Activated gamma-delta T cell (primary cell): ENCODE measurements at places on chromosomes 12 and 14.

DNA sequence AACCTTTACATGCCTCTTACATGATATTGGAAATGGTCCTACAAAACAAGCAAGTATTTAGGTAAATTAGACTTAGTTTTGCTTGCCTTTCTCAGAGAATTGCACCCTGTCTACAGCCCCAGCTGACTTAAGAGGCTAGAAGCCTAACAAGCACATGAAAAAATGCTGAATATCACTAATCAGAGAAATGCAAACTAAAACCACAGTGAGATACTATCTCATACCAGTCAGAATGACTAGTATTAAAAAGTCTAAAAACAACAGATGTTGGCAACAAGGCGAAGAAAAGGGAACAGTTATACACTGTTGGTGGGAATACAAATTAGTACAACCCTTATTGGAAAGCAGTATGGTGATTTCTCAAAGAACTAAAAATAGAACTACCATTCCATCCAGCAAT is 103.8 kb downstream of the EGLN3 start:
- no peak for DNase-seq

DNA sequence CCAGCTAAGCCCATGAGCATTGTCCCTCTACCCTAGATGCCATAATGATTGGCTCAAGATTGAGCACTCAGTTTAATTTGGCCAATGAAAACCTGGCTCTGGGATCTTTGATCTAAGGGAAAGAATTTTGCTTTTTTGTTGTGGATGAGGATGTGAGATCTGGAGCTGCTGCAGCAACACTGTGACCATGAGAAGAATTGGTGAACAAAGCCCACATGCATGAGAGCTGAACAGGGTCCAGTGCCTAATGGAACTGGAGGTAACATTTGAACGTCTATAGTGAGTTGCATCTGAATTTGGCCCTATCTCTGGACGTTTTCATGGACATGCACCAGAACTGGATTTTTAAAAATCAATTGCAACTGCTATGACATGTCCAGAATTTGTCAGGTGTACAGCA is 338.6 kb downstream of the AACS start:
- DNase-seq: no peak

DNA sequence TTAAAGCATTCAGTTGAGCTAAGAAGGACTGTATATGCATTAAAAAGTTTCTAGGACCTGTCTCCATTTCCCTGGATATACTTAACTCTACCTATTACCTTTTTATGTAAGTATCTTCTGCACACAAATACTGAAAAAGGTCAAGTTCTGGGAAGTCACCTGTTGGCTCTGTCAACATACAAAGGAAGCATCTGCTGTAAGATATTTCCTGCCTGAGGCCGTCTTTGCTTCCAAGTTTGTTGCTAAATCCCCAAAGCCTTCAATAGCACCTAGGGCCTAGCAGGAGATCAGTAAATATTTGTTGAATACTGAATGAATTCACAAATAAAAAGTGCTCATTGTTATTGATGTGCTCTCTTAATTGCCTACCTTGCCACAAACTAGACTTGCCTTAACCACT is 188.4 kb downstream of the DUSP6 start:
- no peak for DNase-seq

- DNase-seq: no peak
Measured at GRCh38 chr12:68675101-68675842, 11.5 kb upstream of the NUP107 start.

GRCh38 chr12:122980183-122981035 is at the start of gene ARL6IP4:
Gene ARL6IP4 (plus strand): TSS chr12:122980681. CDS start chr12:122981140, 459 bp downstream.
- peak; percentile 57 for DNase-seq

- peak; percentile 16 for DNase-seq
Measured at GRCh38 chr14:93033983-93034670, 81.6 kb downstream of the ITPK1 start.

GRCh38 chr12:94200695-94201094 is 52.3 kb downstream of the PLXNC1 start:
- DNase-seq: no peak

DNA sequence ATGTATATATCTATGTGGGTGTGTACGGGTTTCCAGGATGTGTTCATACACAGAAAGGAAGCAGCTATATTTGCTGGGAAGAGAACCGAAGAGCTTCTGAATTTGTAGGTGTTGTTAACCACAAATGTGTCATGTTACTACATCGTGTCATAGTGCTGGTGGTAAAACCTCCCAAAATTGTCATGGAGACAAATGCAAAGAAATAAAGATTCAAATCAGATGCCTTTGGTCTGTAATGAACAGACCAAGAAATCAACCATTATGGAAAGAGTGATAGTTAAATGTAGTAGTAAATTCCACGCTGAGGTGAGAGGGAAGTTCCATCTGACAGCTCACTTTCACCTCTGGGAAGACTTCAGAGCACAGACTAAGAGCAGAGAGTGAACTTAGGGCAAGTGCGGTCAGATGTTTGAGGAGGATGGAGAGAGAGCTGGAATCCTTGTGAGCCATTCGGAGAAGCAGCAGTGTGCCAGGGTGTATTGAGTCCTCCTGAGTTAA is 487.5 kb downstream of the TMEM121 start:
- DNase-seq: no peak

GRCh38 chr12:62686938-62687337 is 220.3 kb downstream of the MON2 start:
- no peak for DNase-seq

DNA sequence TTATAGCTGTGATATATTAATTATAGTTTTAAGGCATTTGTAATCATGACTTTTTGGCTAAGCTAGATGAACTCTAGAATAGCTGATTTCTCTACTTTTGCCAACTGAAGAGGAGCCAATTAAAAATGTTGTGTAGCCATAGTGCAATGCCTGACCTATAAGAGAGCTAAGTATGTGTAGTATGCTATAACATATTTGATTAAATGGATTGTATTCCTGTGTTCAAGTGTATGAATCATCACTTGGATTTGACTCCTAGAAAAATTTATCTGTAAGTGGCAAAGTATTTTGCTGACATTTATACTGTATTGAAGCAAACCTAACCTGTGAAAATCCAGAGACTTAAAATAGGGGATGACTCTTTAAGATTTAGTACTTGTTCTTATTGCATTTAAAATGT is 34.2 kb downstream of the PCNX4 start:
- no peak for DNase-seq

- no peak for DNase-seq
Measured at GRCh38 chr14:84250893-84251292, 1279.1 kb upstream of the FLRT2 start.

GRCh38 chr12:113040722-113041171 is 15.8 kb upstream of the DTX1 start:
- no peak for DNase-seq

DNA sequence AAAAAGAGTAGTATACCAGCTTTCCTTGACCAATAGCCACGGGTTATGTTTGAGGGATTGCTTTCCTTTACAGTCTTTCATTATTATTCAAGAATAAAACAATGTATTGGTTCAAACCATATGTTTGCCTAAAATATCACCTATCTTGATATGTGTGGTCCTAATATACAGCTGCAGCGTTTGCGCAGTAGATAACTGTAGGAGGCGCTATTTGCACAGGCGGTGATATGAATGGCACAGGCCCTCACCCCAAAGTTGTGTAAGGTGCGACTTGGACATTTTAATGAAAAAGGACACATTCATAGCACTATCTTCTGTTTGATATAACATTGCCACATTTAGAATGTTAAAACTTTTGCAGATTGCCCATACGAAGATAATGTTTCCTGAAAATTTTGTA is 298.4 kb downstream of the TRHDE start:
- no peak for DNase-seq

DNA sequence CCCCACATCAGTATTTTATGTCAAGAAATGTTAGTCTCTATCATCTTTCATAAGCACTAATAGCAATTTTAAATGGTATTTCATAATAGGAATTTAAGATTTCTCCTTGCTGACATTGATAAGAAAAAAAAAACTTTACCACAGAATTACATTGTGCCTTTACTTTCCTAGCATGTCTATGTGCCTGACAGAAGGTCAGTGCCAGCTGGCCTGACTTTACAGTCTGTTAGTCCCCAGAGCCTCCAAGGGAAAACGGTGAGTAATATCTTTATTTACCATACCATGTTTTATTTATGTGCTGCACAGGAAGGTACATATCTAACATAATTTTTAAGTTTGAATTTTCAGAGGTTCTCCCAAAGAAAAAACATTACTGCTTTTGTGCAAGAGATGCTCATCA is 152.0 kb upstream of the AEBP2 start:
- DNase-seq: no peak

DNA sequence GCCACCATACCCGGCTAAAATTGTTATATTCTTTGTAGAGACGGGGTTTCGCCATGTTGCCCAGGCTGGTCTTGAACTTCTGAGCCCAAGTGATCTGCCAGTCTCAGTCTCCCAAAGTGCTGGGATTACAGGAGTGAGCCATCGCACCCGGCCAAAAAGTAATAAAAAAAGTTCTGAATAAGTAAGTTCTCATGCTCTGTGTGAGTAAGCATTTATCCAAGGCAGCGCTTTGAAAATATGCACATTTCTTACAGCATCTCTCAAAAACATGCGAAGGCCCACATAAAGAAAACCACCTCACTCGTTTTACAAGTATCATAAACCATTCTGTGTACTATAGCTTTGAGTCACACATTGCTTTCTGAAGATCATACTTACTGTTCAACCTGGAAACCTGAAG is 8.6 kb downstream of the GIT2 start:
- DNase-seq: no peak

DNA sequence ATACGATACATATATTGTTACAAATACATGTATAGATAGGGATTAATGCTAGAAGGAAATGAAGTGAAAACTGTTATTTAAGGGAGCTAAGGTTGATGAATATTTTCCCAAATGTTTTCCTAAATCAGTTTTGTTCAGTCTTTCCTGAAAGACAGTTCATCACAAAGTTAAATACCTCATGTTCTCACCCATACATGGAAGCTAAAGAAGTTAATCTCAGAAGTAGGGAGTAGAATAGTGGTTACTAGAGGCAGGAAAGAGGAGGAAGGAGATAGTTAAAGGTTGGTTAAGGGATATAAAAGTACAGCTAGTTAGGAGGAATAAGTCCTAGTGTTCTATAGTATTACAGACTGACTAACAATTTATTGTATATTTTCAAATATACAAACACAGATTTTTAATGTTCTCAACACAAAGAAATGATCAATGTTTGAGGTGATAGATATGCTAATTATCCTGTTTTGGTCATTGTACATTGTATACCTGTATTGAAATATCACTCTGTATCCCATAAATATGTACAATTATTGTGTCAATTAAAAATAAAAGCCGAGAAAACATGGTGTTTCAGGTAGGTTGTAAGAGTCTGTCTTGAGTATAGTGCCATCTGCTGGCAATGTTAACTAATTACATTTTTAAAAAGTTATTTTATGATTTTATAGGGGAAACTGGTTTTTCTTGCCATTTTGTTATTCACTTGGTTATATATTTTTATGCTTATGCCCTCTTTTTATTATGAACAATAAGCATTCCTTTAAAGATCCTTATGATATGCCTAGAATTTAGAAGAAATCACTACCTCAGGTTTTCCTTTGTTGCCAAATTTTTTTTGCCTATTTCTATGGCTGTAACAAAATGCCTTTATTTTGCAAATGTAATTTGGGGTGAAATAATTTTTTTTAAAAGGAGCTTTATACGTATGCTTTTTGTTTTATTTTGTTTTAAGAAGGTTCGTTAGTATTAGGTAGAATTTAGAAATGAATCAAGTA is 26.9 kb downstream of the ZDHHC17 start:
- no peak for DNase-seq

- no peak for DNase-seq
Measured at GRCh38 chr14:50350975-50351374, 38.9 kb downstream of the DMAC2L start.
